ENCODE measurements at places on chromosomes 7 and 10.

GRCh38 chr7:21367081-21367480 is 60.8 kb upstream of the SP4 start:
- DNase-seq, result no peak

- DNase-seq, result no peak
Measured at GRCh38 chr7:28558236-28558635, 145.9 kb downstream of the CREB5 start.

GRCh38 chr10:2145926-2146478 is 408.7 kb upstream of the ADARB2 start:
- DNase-seq, result no peak

DNA sequence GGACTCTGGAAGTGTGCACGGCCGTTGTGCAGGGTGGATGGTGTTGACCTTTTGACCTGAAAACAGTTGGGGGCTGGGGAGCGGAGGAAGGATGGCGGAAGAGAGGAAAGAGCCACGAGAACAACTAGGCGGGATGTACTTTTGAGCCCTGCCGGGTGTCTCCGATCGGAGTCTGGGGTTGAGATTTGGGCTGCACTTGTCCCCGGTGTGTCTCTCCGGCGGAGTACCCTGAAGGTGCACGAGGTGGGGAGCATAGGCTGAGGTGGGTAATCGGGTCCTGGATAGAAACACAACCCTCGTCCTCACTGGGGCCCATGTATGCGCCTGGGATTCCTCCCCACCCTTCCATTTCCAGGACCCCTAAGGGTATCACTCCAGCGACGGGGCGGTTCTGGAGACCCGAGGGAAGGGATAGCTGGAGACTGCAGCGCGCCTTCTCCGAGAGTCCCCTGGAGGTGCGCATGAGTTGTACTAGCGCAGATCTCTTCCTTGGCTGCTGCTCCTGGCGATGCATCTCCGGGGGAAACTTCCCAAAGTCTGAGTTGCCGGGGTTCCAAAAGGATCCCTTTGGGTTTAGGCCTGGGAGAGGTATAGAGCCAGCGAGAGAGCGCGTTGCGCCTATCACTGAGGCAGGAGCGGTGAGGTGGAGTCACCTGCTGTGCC is 4.6 kb upstream of the HMX2 start:
- no peak for DNase-seq

DNA sequence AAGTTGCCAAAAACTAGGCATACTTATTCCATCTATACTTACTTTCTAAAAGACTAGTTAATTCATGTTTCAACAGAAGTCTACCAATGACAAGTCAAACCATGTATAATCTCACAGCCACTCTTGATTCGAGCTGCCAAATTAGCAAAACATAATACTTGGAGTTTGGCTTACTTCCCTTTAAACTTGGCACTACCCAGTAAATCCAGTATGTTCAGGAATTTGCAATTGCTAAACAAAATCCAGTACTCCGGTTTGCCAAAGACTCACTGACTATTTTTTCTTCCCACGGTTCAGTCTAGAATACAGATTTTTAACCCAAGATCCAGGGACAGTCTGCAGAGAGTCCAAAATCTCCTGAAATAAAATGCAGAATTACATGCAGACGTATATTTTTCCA is 4.6 kb downstream of the OAT start:
- no peak for DNase-seq

GRCh38 chr10:98568551-98568950 is 121.8 kb upstream of the HPS1 start:
- DNase-seq, result no peak

GRCh38 chr10:14603534-14604102 is 171.1 kb downstream of the FAM107B start:
- peak; percentile 31 for DNase-seq

DNA sequence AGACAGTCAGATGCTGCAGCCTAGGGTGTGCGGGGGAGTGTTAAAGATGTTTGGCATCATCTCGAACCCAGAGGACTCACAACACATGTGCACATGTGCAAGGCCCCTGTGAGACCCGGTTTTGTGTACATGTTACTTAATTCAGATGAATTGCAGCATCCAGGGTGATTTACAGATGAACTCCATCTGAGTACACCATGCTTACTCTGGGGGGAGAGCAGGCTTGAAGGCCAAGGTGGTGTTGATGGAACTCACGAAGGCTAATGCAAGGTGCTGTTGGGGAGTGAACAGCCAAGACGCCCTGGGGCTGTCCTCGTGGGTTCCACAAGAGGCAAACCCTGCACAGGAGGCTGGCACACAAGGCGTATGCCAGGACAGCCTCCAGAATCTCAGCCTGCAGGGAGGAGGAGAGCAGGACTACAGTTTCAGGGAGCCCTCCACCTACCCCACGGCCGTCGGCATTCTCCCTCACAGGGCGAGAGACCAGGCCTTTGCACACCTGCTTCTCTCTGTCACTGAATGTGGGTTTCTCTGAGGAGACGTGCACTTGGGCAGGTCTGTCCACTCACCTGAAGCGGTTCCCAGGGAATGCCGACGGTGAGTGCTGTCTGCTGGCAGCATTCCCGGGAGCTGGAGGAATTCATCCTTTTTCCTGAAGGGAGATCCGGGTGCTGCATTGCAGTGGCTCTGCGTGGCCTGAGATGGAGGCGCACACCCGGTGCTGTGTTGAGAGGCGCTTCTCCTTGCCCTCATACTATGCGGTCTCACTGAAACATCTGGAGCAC is 178.5 kb upstream of the RNF32 start:
- no peak for DNase-seq

- DNase-seq, result no peak
Measured at GRCh38 chr10:22824520-22824919, 103.3 kb upstream of the ARMC3 start.

- DNase-seq, result no peak
Measured at GRCh38 chr7:145123502-145123901, 287.6 kb upstream of the TPK1 start.

GRCh38 chr10:27815261-27815660 is 69.6 kb upstream of the MKX start:
- DNase-seq, result no peak

- DNase-seq, result no peak
Measured at GRCh38 chr7:26423436-26423835, 131.8 kb downstream of the SNX10 start.

DNA sequence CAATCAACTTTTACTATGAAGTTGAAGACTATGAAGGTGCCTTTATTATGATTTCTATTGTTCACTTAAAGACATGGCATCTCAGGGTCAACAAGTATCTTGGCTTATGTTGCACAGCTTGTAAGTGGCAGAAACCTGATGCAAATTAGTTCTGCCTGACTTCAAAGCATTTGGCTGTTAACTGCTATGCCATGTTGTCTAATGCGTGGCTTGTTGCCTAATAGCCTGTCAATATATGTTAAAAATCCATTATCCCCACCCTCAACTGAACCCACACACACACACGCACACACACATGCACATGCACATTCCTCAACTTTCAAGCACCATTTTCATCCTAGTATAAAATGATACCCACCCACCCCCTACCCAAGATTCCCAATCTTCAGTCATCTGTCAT is 217.1 kb downstream of the NRG3 start:
- no peak for DNase-seq

GRCh38 chr10:119634219-119634544 is 17.0 kb upstream of the BAG3 start:
- peak; percentile 36 for DNase-seq

- DNase-seq, result no peak
Measured at GRCh38 chr7:44673324-44673723, 66.9 kb downstream of the OGDH start.

DNA sequence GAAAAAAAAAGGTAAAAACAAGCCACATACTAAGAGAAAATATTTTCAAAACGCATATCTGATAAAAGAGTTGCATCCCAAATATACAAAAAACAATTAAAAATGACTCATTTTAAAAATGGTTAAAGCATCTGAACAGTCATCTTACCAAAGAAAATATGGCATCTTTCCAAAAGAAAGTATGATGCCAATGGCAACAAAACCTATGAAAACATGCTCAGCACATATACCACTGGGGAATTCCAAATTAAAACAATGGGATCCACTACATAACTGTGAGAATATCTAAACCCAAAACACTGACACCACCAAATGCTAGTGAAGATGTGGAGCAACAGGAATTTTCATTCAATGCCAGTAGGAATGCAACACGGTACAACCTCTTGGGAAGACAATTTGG is 39.3 kb downstream of the VSTM2A start:
- DNase-seq, result no peak

DNA sequence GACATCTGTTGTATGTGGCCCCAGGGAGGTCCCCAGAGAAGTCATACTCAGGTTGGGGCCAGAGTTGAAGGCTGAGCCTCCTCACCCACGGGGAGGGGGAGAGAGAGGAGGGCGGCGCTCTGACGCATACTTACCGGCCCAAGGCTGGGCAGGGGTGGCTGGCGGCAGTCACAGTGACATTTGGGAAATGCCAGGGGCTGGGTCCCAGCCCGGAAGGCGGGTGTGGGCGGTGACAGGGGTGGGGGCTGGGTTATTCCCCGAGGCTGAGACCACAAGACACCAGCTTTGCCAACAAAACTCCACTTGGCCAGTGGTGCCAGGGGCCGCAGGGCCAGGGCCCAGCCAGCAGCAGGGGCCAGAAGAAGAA is 41.1 kb downstream of the RASGEF1A start:
- DNase-seq, result peak; percentile 18

DNA sequence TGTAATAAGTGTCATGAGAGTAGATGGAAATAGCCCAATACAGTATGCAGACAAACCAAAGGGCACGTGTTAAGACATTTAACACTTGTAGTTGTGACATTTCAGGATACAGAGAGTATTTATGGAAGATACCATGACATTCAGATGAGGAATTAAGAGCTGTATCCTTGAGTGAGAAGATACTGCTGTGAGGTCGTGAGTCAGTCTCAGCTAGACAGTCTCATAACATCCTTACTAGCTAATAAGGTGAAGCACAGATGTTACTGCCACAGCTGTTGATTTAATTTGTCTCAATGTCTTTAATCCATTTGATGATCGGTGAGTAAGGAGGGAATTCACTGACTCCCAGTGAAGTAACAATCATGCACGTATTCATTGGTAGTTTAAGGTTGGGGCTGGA is 288.0 kb upstream of the AKR1E2 start:
- DNase-seq, result no peak

DNA sequence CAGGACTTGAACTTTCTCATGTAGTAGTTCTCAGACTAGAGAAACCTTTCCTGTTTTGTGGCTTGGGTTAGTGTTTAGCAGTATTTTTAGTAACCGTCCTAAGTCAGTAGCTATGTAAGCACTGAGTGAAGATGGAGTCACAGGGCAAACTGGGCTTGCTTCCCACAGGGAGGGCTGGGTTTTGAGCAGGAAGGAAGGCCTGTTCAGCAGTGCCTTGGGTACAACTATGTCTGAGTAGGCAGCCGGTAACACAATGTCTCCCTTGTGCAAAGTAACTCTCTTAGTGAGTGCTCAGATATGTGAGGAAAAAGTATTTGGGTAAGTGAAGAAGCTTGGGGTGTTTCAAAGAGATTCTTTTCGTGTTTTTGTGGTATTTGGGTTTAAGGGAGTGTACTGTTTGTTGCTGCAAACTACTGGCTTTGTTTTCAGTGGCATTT is 96.4 kb downstream of the CCSER2 start:
- DNase-seq, result peak; percentile 92

DNA sequence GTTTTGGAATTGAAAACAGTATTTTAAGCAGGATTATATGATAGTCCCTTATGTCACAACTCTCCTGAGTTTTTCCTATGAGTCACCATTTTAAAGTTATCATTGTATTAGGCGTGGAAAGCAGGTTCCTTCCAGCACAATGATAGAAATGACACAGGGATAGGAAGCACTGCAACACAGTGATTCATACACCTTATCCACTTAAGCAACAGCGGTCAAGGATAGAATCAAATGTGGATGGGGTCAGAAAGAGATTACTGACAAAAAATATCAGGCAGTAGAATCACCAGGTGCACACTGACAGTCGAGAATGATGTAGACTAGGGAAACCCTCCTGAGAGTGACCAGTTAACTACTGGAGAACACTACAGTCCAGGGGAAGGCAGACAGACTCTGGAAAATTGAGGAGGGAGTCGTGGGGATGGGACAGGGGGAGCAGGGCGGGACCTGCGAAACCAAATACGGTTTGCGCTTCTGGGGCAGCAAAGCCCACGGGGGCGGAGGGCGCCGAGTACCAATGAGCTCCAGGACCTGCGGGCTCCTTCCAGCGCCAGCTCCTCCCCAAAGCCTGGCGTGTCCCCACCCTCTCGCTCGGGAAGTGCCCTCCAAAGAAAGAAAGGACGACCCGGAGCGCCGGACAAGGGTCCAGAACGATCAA is 479 bp downstream of the PNPLA8 start:
- DNase-seq, result peak; percentile 84
